ENCODE measurements at places on chromosomes 3 and 15.

DNA sequence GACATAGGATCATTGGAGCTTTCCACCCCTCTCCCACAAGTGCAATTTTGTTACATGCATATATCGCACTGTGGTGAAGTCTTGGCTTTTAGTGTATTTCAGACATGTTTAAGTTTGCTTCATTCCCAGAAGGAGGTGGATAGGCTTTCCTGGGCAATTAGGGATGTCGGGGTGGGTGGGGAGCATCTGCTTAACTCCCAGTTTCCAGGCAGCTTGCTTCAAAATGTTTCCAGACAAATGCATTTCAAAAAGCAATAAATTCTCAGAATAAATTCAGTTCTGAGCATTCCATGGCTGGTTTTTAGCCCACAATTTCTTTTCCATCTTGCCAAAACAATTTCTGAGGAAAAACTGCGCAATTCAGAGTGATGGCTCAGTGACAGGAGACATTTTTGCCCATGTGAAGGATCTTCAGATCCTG, 227.7 kb upstream of the ZPLD1 start:
- no peak for DNase-seq

DNA sequence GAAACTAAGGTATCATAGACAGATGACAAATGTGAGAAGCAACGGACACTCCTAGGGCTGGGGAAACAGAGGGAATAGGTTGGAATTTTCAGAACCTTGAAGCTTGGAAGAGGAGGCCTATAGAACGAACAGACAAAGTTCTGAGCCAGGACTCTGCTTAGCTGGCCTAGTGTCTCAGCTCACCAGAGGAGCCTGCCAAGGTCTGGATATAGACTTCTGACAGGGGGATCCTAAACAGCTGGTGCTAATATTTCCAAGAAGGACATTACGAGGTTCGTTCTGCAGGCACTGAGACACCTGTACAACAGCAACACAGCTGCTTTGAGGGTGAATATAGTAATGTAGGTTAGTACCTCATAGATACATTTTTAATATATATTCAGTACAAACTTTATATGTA, 266.3 kb downstream of the CHL1 start:
- DNase-seq, result no peak

DNA sequence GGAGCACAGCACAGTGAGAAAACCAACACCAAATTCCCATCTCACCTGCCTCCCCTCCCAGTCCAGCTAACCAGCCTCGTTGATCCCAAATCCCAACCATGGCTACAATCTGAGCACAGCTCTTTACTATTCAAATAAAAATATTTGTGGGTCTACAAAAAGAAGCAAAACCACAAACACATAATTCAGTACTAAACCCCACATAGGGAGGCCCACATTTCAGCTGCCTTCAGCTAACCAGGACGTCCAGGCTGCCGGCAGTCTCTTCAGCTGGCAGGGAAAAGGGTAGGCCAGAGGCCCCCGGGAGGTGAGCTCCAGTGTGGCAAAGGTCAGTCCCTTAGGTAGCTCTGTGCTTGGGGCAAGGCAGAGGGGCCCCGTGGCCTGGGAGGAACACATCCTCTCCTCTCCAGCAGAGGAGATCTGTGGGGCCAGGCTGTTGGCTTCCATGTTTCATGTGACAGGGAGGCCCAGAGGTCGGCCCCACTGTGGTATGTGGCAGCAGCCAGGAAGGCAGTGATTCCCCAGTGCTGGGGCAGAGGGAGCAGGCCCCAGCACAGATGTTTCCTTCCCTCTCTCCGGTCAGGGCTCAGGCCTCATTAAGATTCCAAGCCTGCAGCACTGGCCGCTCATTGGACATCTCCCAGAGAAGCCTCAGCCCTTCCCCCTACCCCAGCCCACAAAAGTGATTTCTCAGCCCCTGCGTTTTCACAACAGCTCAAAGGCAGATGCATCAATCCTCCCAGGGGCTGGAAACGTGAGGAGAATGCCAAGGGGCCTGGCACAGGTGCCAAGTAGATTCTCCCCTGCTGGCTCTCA, 381.4 kb downstream of the NTRK3 start:
- DNase-seq, result peak; percentile 55

GRCh38 chr3:56115698-56116097, 352.6 kb downstream of the ERC2 start:
- DNase-seq, result no peak

DNA sequence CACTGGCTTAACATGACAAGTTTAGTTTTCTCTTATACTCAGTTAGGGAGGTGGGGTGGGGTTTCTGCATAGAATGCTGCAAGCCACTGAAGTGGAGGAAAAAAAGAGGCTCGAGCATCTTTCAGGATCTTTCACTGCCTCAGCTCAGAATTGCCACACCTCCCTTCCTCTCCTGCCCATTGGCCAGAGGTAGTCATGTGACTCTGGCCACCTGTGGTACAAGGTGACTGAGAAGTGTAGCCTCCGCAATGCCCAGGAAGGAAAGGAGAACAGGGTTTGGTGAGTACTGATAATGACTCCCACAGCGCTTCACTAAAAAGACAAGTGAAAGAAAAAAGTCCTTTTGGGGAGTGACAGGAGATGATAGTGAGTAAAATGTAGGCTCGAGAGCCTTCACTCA, 124.3 kb upstream of the TRIM42 start:
- no peak for DNase-seq

GRCh38 chr15:44661576-44661975, 1.9 kb downstream of the SPG11 start:
- no peak for DNase-seq

DNA sequence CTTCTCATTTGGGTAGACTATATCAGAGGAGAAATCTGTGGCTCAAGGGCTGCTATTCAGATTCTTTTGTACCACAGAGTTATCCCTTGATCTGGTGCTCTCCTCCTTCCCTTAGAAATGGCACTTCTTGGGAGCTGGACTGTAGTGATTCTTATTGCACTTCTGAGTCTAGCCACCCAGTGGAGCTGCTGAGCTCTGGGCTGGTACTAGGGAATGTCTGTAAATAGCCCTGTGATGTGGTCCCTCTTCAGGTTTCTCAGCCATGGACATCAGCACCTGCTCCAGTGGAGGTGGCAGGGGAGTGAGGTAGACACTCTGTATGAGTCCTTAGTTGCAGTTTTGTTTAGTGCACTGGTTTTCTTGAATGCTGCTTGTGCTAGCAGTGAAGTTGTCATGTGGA, 1292.6 kb downstream of the SI start:
- DNase-seq, result no peak

DNA sequence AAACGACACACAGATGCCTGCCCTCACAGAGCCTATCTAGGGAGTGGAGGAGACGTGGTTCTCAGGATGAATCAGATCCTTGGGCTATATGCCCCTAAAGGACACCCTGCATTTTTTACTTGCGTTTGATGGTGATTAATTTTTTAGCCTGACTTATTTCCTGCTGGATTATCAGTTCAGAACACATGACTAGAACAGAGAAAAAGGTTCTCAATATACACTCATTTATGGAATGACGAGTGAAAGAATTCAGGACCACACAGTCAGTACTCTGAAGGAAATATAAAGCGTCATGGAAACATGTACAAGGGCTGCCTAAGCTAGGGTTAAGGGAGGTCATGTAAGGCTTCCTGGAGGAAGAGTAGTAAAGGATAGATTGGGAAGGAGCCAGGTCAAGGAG, 121.8 kb downstream of the SSR3 start:
- no peak for DNase-seq

- DNase-seq, result no peak
Measured at GRCh38 chr3:10242182-10243065, 5.8 kb upstream of the TATDN2 start.

DNA sequence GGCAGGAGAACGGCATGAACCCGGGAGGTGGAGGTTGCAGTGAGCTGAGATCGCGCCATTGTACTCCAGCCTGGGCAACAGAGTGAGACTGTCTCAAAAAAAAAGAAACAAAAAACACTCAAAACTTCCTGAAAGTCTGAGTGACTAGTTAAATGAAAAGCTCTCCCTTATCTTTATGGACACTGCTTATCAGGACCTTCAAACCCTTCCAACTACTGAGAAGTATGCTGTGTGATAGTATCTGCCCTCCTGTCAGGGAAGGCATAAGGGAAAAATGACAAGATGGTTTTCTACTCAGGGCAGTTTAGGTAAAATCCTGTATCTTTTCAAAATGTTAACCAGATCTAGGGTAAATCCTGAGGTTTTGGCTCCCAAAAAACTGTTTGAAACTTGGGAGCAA, 21.8 kb downstream of the EMC7 start:
- no peak for DNase-seq

All from midbrain (tissue), 1 donor.